ENCODE measurements at places on chromosomes 16 and 17.

- H3K36me3 ChIP-seq: peaks cover 4% of the 10 kb centered on the region
- H3K27ac ChIP-seq: no peak overlapping the region
- no peaks in the 10 kb centered on the region for H3K27me3 ChIP-seq
- peaks cover 23% of the 10 kb centered on the region for H3K4me1 ChIP-seq
- DNase-seq: peak; percentile 75
- peak overlapping the region; percentile 79 for H3K4me3 ChIP-seq
These were observed 9.3 kb downstream of the RIPOR1 start for GRCh38 chr16:67537636-67538591.

- no peaks in the 10 kb centered on the region for H3K36me3 ChIP-seq
- H3K27me3 ChIP-seq: no peaks in the 10 kb centered on the region
- no peak overlapping the region for H3K4me3 ChIP-seq
- DNase-seq: no peak
- no peaks in the 10 kb centered on the region for H3K4me1 ChIP-seq
These were observed 16.2 kb downstream of the OTOP3 start for GRCh38 chr17:74951680-74952421.

GRCh38 chr17:693791-694638, 20.6 kb downstream of the VPS53 start:
- no peaks in the 10 kb centered on the region for H3K4me1 ChIP-seq
- no peak for DNase-seq
- H3K4me3 ChIP-seq: no peak overlapping the region
- H3K27me3 ChIP-seq: no peaks in the 10 kb centered on the region

DNA sequence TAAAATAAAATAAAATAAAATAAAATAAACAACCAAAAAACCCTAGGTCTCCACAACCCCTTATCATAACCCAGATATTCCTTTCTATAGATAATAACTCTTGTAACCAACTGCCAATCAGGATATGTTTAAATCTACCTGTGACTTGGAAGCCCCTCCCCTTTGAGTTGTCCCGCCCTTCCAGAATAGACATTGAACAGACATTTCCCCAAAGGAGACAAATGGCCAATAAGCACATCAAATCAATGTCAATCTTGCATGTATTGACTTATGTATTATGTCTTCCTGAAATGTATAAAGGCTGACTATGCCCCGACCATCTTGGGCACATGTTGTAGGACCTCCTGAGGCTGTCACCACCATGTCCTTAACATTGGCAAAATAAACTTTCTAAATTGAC, 1.5 kb upstream of the MAPK7 start:
- no peaks in the 10 kb centered on the region for H3K27me3 ChIP-seq
- DNase-seq: peak; percentile 38
- peaks cover 8% of the 10 kb centered on the region for H3K4me1 ChIP-seq
- H3K27ac ChIP-seq: peak overlapping the region; percentile 97

DNA sequence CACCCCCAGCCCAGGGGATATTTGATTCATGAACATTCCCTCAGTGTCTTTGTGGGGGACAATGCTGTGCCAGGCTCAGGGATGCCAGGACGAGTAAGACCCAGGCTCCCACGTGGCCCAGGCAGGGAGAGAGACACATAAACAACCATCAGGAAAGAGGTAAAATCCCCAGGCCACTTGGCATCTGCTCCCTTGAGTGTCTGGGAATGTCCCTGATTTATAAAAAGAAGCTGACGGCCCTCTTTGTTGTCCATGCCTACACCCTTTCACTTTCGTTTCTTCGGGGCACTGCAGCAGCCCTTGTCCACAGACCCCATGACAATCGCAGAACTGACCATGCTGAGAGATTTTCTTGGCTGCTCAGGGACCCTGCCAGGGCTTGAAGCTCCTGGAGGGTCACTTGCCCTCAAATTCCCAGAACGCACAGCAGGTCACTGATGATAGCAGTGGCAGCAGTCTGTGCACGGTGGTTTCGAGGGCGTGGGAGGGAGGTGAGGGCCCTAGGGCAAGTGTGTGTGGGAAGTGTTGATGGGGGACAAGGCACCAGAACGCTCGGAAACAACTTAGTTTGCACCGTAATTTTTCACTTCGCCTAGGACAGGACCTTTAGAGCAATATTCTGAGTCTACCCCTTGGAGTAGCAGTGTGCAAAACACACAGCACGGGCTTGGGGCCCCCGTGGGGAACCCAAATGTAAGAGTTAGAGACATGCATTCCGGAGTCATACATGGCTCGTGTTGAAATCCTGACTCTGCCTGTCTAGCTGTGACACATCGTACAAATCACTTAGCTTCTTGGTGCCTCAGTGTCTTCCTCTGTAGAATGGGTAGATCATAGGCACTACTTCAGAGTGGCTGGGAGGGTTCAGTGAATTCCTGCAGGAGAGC, 4.7 kb downstream of the NOD2 start:
- peak overlapping the region; percentile 79 for H3K27ac ChIP-seq
- peaks cover 64% of the 10 kb centered on the region for H3K4me1 ChIP-seq
- no peaks in the 10 kb centered on the region for H3K27me3 ChIP-seq
- peak overlapping the region; percentile 59 for H3K4me3 ChIP-seq
- peak; percentile 46 for DNase-seq
- H3K36me3 ChIP-seq: no peaks in the 10 kb centered on the region

- no peaks in the 10 kb centered on the region for H3K36me3 ChIP-seq
- no peak overlapping the region for H3K4me3 ChIP-seq
- peaks cover 29% of the 10 kb centered on the region for H3K27me3 ChIP-seq
- no peaks in the 10 kb centered on the region for H3K4me1 ChIP-seq
- DNase-seq: peak; percentile 68
These were observed 36.6 kb upstream of the TMEM132E start for GRCh38 chr17:34542700-34543336.

DNA sequence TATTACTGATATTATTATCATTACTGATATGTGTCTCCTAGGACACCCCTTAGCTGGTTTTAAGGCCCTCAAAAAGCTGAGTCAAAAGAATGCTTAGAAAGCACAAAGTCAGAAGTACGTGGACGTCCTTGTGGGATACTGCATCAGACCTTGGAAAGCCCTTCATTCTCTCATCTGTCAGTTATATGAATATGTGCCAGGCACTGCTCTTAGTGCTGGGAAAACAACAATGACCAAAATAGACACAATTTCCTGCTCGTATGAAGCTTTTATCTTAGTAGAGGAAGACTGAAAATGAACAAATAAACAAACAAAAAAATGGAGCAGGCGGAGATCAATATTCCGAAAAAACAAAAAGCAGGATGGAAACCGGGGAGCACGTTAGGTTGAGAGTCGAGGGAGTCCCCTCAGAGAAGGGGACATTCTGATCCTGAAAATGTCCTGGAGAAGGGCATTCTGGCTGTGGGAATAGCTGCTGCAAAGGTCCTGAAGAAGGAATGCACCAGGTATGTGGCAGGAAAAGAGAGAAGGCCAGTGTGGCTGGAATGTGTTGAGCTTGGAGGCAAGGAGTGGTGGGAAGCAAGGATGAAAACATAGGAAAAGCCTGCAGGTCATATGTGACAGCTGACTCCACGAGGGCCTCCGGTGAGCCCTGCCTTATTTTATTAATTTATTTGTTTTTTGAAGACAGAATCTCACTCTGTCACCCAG, 15.5 kb upstream of the TMEM94 start:
- no peak overlapping the region for H3K4me3 ChIP-seq
- H3K27ac ChIP-seq: no peak overlapping the region
- DNase-seq: no peak

DNA sequence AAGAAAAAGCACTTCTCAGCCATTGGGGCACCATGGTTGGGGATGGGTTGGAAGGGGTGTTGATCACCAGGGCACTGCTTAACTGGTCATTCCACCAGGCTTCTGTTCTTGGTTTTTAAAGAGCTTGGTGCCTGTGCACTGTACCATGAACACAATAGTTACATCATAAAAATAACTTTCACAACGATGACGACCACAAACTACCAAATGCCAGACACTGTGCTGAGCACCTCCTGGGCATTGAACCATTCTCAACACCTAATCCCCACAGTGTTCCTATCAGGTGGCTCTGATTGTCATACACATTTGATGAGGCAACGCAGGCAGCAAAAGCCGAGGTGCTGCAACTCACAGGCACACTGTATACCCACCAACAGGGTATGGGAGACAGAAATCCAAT, 208.0 kb downstream of the FOXL1 start:
- H3K4me1 ChIP-seq: no peaks in the 10 kb centered on the region
- H3K4me3 ChIP-seq: no peak overlapping the region
- no peak overlapping the region for H3K27ac ChIP-seq
- no peak for DNase-seq

- DNase-seq: no peak
- peaks cover 3% of the 10 kb centered on the region for H3K36me3 ChIP-seq
- H3K27me3 ChIP-seq: no peaks in the 10 kb centered on the region
- no peak overlapping the region for H3K4me3 ChIP-seq
- no peak overlapping the region for H3K27ac ChIP-seq
- H3K4me1 ChIP-seq: peaks cover 2% of the 10 kb centered on the region
These were observed 9.0 kb upstream of the C16orf95 start for GRCh38 chr16:87326151-87326571.

- no peaks in the 10 kb centered on the region for H3K27me3 ChIP-seq
- no peaks in the 10 kb centered on the region for H3K36me3 ChIP-seq
These were observed 32.6 kb upstream of the ABCA9 start for GRCh38 chr17:69093279-69093789.

- no peaks in the 10 kb centered on the region for H3K27me3 ChIP-seq
- DNase-seq: no peak
- H3K4me3 ChIP-seq: no peak overlapping the region
These were observed 25.2 kb downstream of the NLRP1 start for GRCh38 chr17:5558815-5559785.

GRCh38 chr16:27314161-27314723, 468 bp downstream of the IL4R start:
- peak overlapping the region; percentile 97 for H3K27ac ChIP-seq
- H3K4me1 ChIP-seq: peaks cover 47% of the 10 kb centered on the region
- DNase-seq: peak; percentile 66
- H3K36me3 ChIP-seq: peaks cover 33% of the 10 kb centered on the region
- H3K4me3 ChIP-seq: peak overlapping the region; percentile 99

DNA sequence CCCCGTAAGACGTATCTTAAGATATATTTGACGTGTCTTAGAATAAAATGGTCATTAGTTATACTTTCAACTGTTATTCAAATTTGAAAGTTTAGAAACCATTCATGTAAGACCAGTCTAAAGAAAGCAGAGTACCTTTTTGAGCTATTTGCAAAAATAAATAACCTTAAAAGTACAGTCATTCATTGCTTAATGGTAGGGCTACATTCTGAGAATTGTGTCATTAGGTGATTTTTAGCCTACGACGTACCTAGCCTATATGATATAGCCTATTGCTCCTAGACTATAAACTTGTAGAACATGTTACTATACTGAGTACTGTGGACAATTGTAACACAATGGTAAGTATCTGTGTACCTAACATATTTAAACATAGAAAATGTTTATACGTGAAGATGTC, 139.2 kb downstream of the PHKB start:
- no peak for DNase-seq
- H3K27me3 ChIP-seq: no peaks in the 10 kb centered on the region
- no peak overlapping the region for H3K27ac ChIP-seq
- no peaks in the 10 kb centered on the region for H3K4me1 ChIP-seq
- H3K36me3 ChIP-seq: peaks cover 15% of the 10 kb centered on the region

- H3K4me3 ChIP-seq: peak within 1 kb of the TSS; percentile 72
- no peaks in the 10 kb centered on the region for H3K36me3 ChIP-seq
- DNase-seq: peak; percentile 52
These were observed at the start of the genes CXCL16 and ZMYND15 for GRCh38 chr17:4739122-4740024. CXCL16 (minus strand) TSS chr17:4739928; CDS start chr17:4739339, 589 bp downstream. ZMYND15 (plus strand) TSS chr17:4739833; CDS start chr17:4740549, 716 bp downstream.

DNA sequence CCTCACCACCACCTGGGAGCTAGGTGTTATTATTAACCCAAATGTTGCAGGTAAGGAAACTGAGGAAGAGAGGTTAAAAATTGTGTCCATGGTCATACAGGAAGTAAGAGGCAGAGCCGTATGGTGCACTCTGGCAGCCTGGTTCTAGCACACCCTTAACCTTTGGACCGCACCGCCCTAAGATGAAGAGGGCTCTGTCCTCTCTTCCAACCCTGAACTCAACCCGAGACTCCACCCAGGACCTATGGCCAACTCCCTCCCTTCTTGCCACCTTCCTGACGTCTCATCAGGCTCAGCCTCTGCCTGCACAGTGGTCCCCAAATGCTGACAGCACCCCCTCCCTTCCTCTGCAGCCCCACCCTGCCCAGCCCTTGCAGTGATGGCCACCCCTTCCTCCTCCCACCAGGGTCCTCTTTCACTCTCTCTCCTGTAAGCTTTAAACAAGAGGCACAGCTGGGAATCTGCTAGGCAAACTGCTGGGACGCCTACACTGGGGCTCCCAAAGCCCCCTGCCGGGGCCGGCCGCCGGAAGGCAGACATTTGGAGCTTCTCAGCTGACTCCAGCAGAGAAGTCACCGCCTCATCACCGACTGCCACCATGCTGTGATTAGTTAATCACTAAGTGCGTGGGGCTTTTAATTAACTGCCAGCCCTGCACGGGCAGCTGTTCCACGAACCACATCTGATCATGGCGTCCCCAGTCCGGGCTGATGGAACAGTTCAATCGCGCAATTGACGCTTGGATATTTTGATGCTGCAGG, 16.7 kb upstream of the C16orf78 start:
- H3K4me1 ChIP-seq: no peaks in the 10 kb centered on the region
- no peaks in the 10 kb centered on the region for H3K36me3 ChIP-seq
- no peak for DNase-seq
- H3K27ac ChIP-seq: no peak overlapping the region

- peaks cover 5% of the 10 kb centered on the region for H3K27me3 ChIP-seq
- no peak overlapping the region for H3K27ac ChIP-seq
- H3K36me3 ChIP-seq: no peaks in the 10 kb centered on the region
- H3K4me1 ChIP-seq: peaks cover 21% of the 10 kb centered on the region
These were observed 11.8 kb downstream of the GNAO1 start for GRCh38 chr16:56203052-56203451.

DNA sequence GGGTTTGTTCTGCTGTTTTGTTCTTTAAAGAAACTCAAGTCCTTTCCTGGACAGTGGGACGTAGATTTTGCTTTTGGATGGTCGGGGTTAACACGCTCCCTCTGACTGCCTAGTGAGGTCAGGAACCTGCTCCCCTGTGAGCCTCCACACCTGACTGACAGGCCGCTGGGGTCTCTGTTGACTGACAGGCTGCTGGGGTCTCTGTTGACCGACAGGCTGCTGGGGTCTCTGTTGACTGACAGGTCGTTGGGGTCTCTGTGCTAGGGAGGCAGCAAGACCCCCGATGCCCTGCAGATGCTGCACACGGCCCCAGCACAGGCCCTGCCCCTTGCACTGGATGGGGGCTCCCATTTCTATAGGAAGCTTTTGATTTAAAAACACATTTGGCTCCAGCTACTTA, 33.5 kb downstream of the LMF1 start:
- no peaks in the 10 kb centered on the region for H3K4me1 ChIP-seq
- H3K27ac ChIP-seq: no peak overlapping the region
- H3K36me3 ChIP-seq: peaks cover 20% of the 10 kb centered on the region
- no peaks in the 10 kb centered on the region for H3K27me3 ChIP-seq
- no peak for DNase-seq

Data from activated naive CD4-positive, alpha-beta T cell treated with anti-CD3 and anti-CD28 coated beads for 36 hours (primary cell).